ENCODE measurements at places on chromosomes 13 and 19. TPM values are rescaled to one million over a fixed set of nuclear protein-coding genes. Genes with fewer than 3 reads are reported as not detected.

Gene KCNRG
- 3.5 TPM for total RNA-seq

Gene HIPK4
- total RNA-seq: under 0.01 TPM

Gene KLK1
- not detected for total RNA-seq

Gene CDKN2D
- total RNA-seq: 9.1 TPM

Gene ACP7
- 0.23 TPM for total RNA-seq

Gene PPP1R13L
- total RNA-seq: 9.7 TPM

Gene ZNF560
- under 0.01 TPM for total RNA-seq

Gene LYL1
- total RNA-seq: 8.6 TPM

Gene PLIN5
- not detected for total RNA-seq

Gene LIM2
- total RNA-seq: not detected

Gene PAK4
- total RNA-seq: 5.6 TPM

Gene KASH5
- total RNA-seq: not detected

Gene POSTN
- total RNA-seq: 24.5 TPM

Gene PSG11
- not detected for total RNA-seq

Gene MTUS2
- 0.30 TPM for total RNA-seq
